Amniotic epithelial cell (primary cell): ENCODE measurements at places on chromosomes 16 and 17.

GRCh38 chr16:73965591-73965990, 331.0 kb upstream of the PSMD7 start:
- no peak for DNase-seq

DNA sequence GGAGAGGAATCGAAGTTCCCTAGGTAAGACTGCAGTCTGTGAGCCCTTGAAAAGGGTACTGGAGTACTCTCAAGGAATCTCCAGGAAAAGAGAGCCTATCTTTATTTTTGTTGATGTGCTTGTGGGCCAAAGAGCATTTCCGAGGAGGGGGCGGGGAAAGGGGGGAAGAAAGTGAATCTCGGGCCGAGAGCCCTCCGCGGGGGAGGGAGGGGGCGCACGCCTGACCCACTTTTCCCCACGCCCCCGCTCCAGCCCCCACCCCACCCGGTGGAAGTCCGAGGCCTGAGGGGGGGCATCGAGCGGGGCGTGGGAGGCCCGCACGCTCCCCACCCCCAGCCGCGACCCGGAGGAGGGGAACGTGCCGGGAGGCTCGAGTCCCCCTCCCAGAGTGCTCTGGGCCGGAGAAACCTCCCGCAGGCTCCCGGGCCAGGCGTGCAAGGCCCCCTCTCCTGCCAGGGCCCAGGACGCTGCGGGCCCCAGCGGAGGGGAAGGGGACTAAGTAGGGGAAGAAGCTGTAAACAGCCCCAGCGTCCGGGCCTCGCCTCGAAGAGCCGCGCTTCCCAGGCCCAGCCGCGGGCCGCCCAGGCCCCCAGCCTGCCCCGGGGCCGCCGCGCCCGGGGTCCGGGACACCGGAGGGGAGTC, 444 bp downstream of the HELZ start:
- no peak for DNase-seq

- DNase-seq: no peak
Measured at GRCh38 chr16:8120001-8120400, 470.3 kb downstream of the TMEM114 start.

GRCh38 chr17:75636381-75637142, 3.3 kb downstream of the SMIM5 start:
- DNase-seq: no peak

DNA sequence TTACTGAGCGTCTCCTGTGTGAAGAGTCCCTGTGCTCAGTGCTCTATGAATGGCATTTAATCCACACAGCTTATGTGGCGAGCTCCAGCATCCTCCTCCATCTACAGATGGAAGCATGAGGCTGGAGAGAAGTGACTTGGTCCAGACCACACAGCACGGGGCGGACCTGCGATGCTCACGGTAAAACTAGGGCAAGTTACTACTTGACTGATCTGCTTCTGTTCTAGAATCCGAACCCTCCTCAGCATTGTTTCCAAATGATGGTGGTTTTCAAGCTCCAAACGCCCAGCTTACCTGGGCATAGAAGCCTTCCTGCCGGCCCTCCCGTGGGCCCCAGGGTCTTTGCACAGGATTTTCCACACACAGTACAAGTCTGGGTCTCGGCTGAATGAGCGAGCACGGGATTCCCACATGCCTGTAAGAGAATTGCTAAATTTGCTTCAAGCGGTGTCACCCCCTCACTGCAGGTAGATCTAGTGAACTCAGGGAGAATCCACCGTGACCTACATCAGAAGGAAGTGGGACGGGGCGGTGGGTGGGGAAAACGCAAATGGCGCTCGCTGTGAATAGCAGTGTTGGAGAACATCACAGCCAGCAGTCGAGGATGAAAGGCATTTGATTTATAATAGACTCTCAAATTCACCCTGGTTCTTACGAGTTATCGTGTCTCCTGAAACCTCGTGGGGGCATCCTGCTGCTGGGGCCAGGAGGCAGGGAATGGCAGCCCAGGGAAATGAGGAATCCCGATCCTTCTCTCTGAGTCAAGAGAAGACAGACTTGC, 101.1 kb downstream of the CMIP start:
- no peak for DNase-seq

- DNase-seq: peak; percentile 64
Measured at GRCh38 chr17:2089021-2089422, 34.1 kb downstream of the HIC1 start.

DNA sequence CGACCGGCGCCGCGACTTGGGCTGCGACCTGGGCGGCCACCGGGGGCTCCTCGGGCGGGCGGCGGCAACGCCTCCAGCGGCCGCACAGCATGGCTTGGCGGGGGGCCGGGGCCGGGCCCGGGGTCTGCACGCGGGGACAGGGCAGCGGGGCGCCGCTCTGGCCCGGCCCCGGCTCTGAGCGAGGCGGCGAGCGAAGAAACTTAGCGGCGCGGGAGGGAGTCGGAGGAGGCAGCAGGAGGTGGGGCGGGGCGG, at the start of gene PLCD3:
Gene PLCD3 (minus strand): TSS at position 196 of the 252 bp plus-strand sequence. CDS start 105 bp downstream, at position 91.
- DNase-seq: no peak
